ENCODE measurements at places on chromosomes 12 and 14.

- no peak for DNase-seq
These were observed 1785.1 kb upstream of the FLRT2 start for GRCh38 chr14:83744891-83745290.

GRCh38 chr12:76790564-76791552 is 26.9 kb downstream of the ZDHHC17 start:
- no peak for DNase-seq

GRCh38 chr14:101556566-101557320 is 4.6 kb upstream of the DIO3 start:
- DNase-seq = no peak

GRCh38 chr12:128637642-128638606 is 185.8 kb downstream of the SLC15A4 start:
- no peak for DNase-seq

DNA sequence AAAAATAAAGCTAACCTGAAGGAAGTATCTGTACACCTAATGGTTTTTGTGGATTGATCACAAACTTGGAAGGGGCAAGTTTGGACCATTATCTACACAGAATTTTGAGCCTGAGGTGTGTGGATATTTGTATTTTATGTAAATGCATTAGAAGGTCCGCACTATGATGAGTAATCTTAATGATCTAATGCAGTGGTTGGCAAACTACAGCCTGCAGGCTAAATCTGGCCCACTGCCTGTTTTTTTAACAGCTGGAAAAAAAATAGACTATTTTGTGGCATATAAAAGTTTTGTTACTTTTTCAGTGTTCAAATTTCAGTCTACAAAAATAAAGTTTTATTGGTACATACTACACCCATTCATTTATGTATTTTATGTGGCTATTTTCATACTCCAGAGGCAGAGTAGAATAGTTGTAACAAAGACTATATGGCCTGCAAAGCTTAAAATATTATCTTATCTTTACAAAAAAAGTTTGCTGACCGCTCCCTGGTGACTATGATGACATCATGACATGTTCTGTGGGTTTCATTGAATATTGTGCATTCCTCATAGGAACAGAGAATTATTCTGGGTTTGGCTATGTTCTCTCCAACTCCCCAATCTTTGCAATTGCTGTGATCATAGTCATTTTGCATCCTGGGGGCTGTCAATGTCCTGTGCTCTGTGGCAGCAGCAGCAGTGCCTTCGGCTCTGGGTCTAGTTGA is 962.6 kb upstream of the FBXO33 start:
- DNase-seq = no peak

DNA sequence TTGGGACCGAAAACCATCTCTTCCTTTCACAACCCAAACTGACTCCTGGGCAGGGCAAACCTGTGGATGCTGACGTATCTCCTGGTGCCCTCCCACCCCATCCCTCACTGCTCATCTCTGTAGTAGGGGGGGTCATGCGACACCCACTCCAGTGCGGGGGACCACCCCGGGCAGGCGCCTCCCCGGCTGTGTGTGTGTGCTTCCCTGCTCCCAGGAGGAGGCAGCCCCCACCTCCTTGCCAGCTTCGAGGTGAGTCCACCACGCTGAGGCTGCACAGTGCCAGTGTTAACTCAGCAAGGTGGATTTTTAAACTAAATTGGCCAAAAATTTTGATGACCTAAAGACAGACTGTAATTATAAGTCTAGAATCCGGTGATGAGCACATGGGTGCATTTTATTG is 46.2 kb upstream of the BEGAIN start:
- no peak for DNase-seq

GRCh38 chr12:25553098-25553497 is at the start of gene LMNTD1:
Gene LMNTD1 (minus strand): TSS chr12:25553283. CDS start chr12:25552959, 324 bp downstream.
- no peak for DNase-seq

DNA sequence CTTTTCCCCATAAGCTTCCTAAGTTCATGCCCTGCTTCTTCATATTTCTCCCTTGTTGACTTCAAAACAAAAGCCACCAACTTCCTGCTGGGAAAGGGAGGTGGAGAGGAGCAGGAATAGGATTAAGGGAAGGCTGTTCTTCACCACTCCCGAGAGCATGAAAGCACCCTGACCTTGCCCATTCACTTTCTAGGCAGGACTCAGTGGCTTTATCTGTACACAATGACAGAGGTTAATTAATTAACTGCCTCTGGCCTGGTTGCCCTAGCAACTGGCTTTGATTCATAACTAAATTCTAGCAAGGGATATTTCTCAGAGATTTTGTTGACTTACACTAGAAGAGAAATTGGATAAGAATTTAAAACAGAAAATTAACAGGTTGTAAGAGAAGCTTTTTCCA is 396.8 kb downstream of the RPS29 start:
- DNase-seq = no peak

GRCh38 chr12:92912052-92912451 is 17.0 kb downstream of the EEA1 start:
- DNase-seq = no peak

- DNase-seq = peak; percentile 3
These were observed 766 bp downstream of the RERG start for GRCh38 chr12:15220451-15220850.

DNA sequence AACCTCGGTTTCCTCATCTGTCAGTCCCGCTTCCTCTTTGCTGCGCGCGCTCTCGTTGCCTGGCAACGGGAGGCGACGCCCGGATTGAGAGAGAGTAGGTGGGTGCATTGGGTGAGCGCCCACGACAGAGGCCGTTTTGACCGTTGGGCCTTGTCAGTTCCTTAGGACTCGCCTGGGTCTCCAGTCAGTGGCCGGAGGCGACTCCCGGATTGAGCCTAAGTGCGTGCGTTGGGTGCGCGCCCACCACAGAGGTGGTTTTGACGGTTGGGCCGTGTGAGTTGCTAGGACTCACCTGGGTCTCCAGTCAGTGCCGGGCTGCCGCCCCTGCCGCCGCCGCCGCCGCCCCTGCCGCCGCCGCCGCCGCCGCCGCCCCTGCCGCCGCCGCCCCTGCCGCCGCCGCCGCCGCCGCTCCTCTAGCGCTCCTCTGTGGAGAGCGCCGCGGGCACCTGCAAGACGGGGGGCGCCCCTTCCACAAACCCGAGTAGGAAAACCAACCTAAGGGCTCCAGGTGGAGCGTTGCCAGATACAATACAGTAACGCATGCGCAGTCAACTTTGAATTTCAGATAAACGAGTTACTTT is 37.2 kb downstream of the APOBEC1 start:
- DNase-seq = no peak

DNA sequence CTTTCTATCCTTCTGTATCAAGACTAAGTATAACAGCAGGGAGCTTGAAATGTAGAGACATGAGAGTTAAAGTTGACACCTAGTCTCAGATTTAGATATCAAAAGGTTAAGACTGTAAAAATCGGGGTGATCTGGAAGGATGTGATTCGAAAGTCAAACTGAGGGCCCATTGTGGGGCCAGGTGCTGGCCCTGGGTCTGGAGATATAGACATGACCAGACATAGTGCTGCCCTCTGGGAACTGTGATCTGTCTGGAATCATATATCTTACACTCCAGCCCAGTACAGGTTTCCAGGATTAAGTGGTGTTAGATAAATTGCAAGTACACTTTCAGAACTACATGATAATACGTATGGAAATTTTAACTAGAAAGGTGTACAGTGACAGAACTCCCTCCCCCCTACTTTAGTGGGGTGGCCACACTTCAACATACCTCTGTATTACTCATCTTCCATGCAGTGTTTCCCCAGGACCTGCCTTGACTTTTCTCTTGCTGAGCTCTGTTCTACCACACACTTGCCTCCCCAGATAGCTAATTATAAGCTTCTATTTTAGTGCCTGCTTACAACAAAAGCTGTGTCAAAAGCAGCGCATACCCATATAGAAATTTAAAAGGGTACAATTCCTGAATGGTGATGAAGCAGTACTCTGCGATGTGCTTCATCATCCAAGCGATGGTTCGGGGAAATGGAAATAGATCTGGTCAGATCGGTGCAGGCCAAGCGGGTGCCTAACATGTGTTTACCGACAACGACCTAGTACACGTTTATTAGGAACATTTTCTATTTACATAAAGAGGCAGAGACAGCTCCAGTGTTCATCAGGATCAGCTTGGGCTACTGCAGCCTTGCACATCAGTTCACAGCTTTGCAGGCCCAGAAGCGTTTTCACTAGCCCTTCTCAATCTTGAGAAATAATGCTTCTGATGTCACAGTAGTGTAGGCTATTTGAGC is 68.7 kb downstream of the ARF6 start:
- no peak for DNase-seq

- peak; percentile 65 for DNase-seq
These were observed 543 bp upstream of the GLIPR1 start for GRCh38 chr12:75479963-75480461.

GRCh38 chr14:81625343-81625742 is 91.7 kb upstream of the SEL1L start:
- peak; percentile 8 for DNase-seq

GRCh38 chr14:94964931-94965330 is 192.4 kb downstream of the DICER1 start:
- no peak for DNase-seq

GRCh38 chr12:29610473-29611170 is 113.1 kb upstream of the OVCH1 start:
- DNase-seq = no peak

- no peak for DNase-seq
These were observed 8.9 kb upstream of the IFNG-AS1 start for GRCh38 chr12:67980391-67980790.

DNA sequence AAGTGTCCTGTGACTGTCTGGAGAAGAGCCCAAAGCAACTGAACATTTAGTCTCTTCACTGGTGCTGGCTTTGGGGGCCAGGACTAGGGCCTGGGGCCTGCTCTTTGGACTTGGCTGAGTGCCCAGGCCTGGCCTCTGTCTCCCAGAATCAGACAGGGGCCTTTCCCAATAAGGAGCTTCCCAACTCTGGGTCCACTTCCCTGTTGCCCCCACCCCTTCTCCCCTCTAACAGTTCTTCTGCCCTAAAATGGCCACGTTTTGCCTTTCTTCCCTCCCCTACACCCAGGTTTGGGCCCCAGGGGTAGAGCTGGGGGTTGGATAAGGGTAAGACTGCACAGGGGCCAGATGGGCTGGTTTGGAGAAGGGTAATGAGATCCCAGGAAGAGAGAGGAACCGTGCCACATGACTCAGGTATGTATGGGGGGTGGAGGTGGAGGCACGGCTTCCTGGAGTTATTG is 10.0 kb upstream of the ITGA5 start:
- no peak for DNase-seq

- DNase-seq = no peak
These were observed 270.5 kb downstream of the DUSP6 start for GRCh38 chr12:89081719-89082369.

DNA sequence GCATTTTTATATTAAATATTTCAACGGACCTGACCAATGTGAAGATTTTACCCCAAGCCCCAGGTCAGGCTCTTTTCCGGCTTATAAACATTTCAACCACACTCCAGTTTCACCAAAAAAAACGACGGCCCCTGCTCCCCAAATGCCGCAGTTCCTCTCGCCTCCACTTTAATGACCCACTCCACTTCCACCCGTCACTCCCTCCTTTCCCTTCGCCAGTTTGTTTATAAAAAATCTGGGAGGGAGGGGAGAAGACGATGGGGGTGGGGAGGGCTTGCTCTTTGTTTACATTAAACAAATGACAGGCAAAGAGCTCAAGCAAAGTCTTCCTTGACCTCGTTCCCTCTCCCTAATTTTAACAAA is 5.4 kb downstream of the SIX6 start:
- no peak for DNase-seq

DNA sequence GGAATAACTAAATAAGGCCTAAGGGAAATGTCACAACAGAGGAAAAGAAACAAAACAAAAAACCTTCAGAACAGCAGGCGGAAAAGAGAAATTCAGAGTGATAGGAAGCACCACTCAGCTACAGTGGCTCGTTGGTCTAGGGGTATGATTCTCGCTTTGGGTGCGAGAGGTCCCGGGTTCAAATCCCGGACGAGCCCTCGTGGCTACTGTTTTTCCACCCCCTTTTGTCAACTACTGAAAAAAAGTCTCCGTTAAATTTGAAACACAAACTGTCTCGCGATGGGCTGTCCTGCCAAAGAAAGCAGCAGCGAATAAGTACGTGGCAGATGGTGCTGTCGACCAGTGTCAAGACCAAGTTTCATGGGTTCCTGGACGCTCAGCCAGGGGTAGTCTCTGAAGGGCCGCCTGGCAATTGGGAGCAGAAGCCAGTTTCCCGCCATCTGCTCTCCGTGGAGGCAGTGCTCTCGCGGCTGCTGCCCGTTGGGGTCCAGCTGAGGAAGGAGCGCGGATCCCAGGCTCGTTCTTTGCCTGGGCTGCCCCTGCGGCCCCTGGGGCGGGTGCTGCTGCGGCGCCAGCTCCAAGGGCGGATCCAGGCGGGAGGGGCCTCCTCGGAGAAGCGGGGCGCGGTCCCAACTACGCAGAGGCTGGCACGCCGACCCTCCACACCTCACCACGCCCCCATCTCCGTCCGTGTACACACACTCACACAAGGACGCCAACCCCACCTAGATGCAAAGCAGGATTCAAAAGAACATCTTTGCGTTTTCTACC is at the start of gene RNASE4:
Gene RNASE4 (plus strand): TSS at position 670 of the 771 bp plus-strand sequence. CDS start 14,812 bp downstream, outside the sequence.
- peak; percentile 92 for DNase-seq

DNA sequence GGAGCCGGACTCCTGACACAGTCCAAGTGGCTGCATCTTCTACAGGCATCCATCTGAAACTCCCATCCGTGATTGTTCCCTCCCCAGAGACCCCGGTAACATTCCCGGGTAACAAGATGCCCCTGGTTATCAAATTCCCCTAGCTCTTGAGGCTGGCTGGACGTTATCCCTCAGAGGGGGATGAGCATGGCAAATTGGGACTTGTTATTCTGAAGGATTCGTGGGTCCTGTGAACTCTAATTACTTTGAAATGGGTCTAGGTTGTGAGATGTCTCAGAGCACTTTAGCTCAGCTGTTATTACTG is 642 bp upstream of the PAN2 start:
- DNase-seq = no peak

- DNase-seq = no peak
These were observed 43.1 kb upstream of the GTF2A1 start for GRCh38 chr14:81263777-81264410.

- DNase-seq = no peak
These were observed 151.5 kb downstream of the PLXNC1 start for GRCh38 chr12:94299846-94300245.
